NCI-H2107 (cell line): ENCODE measurements at places on chromosomes 3 and 15.

GRCh38 chr3:194030372-194030771 lies 105.6 kb upstream of the HES1 start:
- DNase-seq: no peak

GRCh38 chr3:191345334-191345733 lies 15.0 kb upstream of the UTS2B start:
- DNase-seq: no peak

DNA sequence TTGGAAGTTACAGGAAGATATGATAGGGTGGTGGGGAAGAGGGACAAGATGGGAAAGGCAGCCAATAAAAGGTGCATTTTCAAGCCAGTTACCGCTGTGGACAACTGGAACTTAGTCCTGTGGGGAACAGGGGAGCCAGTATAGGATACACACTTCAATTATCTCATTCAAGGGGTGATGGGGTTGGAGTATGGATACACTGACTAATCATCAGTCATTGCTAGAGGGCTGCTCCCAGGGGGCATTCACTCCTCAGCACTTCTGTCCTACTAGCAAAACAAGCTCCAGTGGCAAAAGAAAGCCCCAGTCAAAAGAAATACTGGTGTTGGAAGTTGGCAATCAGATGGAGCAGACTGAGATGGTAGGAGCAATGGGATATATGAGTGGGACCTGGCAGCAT lies 183.4 kb upstream of the GADL1 start:
- DNase-seq: no peak

DNA sequence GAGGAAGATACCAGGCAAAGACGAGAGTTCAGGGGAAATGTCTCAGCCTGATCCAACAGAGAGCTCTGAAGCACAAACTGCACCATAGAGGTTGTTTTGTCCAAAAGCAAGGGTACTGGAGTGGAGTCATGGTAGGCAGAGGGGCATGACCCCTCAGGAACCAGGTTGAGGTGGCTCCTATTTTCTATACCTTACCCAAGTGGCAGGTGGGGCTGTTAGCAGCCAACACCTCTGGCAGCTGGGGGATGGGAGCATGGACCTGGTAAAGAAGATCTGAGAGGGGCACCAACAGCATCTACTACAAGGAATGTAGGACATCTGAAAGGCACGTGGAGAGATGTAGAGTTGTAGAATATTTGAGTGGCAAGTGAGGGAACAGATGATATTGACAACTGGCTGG lies 85.2 kb downstream of the GAP43 start:
- DNase-seq: no peak

DNA sequence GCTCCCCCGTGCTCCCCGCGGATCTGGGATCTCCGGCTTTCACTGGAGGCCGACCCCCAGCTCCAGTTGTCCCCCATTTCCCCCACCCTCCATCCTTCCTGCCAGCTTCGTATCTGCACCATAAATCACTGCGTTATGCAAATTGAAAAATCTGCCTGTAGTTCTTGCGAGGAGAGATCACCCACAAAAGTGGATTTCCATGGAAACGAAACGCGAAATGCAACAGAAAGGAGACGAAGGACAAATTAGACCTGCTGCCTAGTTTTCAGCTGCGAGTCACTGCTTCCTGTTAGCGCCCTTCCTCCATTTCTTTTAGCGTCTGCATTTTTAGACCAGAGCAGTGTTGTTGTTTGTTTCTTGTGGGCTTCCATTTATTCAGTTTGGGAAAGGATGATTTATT lies 127.1 kb upstream of the ATP10A start:
- DNase-seq: no peak

DNA sequence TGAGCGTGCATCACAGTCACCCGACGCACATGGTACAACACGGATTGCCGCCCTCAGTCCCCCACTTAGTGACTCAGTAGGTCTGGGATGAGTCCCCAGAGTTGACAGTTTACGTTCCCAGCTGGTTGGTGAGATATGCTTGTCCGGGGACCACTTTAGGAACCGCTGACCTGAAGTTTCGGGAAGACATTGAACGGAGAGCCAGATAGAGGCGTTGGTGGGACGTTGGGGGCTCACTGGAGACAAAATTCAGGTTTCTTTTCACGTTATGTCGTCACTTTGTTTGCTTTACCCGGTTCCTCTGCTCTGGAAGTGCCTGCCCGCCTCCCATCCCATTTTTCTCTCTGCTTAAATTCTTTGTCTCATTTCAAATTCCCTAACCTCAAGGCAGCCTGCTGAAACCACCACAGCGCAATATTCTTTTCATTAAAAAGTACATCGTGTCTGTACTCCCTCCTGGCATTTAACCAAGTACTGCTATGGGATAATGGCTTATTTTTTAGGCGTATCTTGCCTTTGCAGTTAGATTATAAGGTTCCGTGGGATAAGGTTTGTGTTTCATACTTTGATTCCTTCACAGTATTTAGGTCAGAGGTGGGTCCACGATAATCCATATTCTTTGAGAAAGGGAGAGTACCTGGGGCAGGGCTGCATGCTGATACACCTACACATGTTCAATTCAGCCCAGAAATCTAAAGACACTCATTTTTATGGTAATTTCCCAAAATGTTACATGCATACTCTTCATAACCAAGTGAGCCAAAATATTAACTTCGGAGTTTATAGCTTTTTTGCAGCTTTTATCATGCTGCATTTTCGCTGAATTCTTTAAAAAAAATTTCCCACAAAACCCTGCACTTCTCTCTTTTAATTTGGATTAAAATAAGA lies 921 bp downstream of the LMLN start:
- DNase-seq: no peak
